ENCODE measurements at places on chromosomes 7 and 10.

DNA sequence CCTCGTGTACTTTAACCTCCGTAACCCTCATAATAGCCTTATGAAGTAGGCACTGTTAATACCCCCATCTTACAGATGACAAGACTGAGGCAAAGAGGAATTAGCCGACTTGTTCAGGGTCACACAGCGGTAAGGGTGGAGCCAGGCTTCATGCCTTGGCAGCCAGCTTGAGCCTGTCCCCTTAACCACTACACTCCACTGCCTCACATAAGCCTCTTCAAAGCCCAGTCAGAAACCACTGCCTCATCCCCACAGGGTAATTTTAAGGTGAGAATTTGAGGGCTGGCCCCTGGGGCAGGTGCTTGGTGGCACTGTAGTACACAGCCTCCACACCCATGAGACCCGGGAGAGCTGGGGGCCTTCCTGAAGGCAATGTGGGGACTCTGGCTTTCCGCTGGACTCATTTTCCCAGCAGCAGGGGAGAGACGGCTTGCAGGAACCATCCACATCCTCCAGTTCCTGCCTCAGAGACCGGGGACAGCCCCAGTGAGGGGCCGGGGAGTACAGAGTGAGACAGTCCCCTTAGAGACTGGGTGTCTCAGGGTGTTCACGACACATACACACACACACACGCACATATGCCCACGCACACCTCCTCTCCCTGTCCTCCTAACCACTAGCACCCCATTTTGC, 7.6 kb upstream of the C10orf105 start:
- DNase-seq: no peak

DNA sequence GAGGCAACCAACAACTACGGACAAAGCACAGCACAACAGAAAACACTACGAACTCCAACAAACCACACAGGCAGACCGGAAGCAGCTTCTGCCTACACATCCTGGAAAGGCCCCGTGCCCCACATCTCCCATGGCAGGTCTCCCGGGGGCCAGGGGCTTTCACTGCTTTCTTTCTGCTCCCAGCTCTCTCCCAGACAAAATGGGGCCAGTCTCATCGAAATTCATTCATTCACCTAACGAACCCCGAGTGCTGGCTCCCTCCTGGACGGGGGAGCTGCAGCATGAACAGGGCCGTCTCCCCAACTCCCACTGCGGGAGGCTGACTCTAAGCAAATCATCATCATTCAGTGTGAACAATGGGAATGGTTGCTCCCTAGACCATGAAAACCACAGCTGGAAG, 47.6 kb upstream of the NANOS1 start:
- DNase-seq: no peak

DNA sequence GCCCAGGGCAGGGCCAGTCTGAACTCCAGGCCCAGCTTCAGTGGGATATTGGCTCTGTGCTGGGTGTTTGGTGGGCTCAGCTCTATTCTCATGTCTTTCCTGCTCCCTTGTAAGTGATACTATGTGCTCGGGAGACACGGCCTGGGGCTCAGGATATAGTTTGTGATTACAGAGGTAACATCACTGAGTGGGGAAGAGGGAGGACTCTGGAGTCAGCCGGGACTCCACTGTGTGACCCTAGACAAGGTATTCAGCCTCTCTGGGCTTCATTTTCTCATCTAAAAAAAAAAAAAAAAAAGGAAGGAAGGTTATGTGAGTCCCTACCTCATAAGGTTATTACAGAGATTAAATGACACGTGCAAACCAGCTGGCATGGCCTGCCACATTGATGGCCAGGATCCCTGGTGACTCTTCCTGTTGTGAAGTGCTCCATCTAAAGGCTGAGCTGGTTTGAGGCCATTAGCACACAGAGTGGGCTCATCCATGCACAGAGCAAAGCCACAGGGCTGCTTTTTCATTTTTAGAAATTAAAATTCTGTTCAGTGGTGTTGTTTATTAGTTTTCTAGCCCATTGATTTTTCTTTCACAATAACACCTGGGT, 15.7 kb downstream of the SLC13A4 start:
- DNase-seq: no peak

DNA sequence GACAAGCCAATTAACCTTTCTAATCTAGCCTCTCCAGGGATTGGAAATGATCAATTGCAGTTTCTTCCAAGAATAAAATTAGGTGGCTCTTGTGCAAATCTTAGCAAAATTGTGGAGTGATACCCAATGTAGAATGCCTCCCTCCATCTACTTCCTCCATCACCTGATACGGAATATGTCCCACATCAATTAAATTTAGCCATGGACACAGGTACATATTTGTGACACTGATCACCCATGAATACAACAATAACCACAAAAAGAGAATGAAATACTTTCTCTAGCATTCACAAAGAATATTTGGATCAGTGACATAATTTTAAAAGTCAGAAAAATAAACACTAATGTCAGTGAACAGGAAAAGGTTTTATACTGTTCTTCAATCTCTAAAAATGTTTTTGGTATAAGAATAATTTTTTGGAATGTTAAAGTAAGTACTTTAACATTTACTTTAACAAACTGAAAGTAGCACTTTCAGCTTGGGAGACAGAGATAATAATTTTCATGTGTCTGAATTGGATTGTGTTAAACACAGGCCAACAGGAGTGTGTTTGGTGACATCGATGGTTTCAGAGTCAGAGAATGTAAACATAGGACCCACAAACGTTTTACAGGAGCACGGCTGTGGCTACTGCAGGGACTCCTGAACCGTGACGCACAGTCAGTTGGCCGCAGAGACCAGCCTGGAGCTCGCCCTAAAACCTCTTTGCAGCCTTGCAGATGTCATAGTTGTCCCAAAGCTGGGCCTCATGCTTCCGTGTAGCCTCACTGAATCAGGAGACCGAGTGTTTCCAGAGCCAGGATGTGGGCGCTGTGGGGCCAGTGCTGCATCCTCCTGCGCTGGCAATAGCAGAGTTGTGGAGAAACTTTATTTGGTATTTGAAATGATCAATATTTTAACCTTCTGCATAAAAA, 7.2 kb downstream of the RBM20 start:
- DNase-seq: no peak

DNA sequence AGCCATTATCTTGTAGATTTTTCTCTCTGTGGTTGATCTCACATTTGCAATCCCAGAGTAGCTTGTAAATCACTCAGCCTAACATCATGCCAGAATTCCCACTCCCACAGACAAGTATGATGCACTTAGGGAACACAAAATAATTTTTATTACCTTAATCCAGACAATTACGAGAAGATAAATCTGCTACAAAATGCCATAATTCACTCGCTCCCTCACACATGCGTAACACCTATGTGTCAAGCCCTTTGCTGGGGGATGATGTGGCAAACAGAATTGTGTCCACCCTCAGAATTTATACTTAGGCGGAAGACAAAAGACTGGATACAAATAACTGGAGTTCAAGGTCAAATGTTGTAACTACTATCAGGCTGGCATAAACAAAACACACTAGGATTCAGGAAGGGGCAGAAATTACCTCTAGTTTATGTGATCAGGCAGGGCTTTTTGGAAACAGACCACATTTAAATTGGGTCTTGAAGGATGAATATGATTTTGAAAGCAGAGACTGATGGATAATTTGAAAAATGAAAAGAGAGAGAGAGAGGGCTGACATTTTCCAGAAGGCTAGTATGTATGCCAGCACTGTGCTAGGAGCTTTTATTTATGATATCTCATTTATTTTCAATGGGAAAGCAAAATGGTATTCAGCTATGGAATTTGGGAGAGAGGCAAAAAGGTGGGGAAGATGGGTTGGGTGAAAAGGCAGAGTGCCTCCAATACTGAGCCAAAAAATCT, 69.8 kb downstream of the DOCK4 start:
- DNase-seq: no peak

DNA sequence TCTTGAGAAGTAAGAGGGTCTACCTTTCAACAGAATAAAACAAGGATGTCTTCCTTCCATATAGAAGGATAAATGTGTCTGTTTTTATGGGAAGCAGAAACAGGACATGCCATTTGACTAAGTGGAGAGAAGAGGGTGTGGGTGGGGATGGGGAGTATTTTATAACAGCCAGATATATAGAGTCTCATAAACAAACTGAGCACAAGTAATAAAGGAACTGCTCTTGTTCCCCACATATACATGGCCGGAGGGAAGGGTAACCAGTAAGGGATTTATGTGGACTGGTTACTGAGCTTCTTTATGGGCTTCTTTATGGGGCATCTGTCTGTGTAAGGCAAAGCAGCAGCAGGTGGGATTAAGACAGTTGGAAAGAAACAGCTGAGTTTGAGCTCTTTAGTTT, 558.1 kb downstream of the REEP3 start:
- DNase-seq: no peak
